ENCODE measurements at places on chromosomes 2 and 18. TPM values are rescaled to one million over a fixed set of nuclear protein-coding genes. Genes with fewer than 3 reads are reported as not detected.

Gene IAH1
- 68.1 TPM for total RNA-seq

Gene CD226
- 0.66 TPM for total RNA-seq

Gene LOXHD1
- total RNA-seq = not detected

Gene SH2D6
- not detected for total RNA-seq

Gene BUB1
- 65.7 TPM for total RNA-seq

Gene ATP8B1
- 83.7 TPM for total RNA-seq

Gene CNPPD1
- 35.6 TPM for total RNA-seq

Gene TGFA
- total RNA-seq = 0.73 TPM

Gene SPATA3
- not detected for total RNA-seq

Gene PMAIP1
- total RNA-seq = 11.3 TPM

Gene ANKRD30B
- 0.50 TPM for total RNA-seq

Gene FSHR
- total RNA-seq = not detected

Gene SLC1A4
- 8.3 TPM for total RNA-seq

Gene GAREM1
- 3.5 TPM for total RNA-seq

Gene SLC9A4
- not detected for total RNA-seq

Gene PLB1
- total RNA-seq = 2.0 TPM

Gene GKN2
- not detected for total RNA-seq

Gene SLC8A1
- 80.3 TPM for total RNA-seq

Gene DAW1
- total RNA-seq = 0.17 TPM

Gene SIX3
- not detected for total RNA-seq

Gene EMILIN1
- total RNA-seq = 366 TPM

Gene FHOD3
- 22.3 TPM for total RNA-seq

Gene ARMC9
- 105 TPM for total RNA-seq

Gene SPP2
- not detected for total RNA-seq

Gene SERTAD2
- total RNA-seq = 12.9 TPM

Gene MAPRE2
- 27.8 TPM for total RNA-seq

Gene STON1
- total RNA-seq = 14.4 TPM
